T-helper 2 cell (primary cell): ENCODE measurements at places on chromosomes 7 and 10.
A peak's percentile ranks its signal among the peaks of the same experiment; 100 is the strongest.

DNA sequence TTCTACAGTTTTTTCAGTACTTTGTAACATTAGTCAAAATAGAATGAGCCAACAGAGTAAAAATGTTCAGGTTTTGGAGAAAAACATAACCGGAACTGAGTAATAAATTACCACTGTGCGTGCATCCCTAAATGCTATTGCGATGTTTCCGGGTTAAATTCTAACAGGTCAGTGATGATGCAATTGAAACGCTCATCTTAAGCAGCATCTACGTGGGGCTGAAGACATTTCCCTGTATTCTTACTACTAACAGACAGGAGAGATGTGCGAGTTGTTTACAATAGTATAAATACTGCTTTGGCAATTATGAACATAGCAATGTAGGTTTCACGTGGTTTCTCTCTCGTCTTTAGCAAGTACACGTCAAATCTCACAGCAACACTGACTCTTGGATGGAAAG is 149.4 kb downstream of the USP6NL start:
- no peak for DNase-seq

GRCh38 chr7:150448789-150449147 is 1.7 kb upstream of the GIMAP8 start:
- peak; percentile 79 for DNase-seq

GRCh38 chr10:117863771-117864170 is 183.0 kb downstream of the RAB11FIP2 start:
- DNase-seq = no peak

DNA sequence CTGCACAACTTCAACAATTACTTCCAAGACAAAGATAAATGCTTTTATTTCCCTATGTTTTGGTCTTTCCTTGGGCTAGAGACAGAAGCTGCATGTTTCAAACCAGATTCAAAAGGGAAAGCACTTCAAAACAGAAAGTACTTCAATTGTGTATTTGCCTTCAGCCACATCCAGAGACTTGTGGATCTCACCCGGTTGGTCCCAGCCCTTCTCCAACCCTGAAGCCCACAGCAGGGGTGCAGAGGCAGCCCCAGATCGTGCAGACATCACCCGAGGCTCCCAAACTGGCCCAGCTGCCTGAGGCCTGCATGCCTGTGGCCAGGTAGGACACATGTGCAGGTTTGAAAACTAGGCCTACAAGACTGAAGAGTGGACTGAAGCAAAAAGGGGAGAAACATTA is 80.8 kb downstream of the ALOX5 start:
- DNase-seq = no peak

DNA sequence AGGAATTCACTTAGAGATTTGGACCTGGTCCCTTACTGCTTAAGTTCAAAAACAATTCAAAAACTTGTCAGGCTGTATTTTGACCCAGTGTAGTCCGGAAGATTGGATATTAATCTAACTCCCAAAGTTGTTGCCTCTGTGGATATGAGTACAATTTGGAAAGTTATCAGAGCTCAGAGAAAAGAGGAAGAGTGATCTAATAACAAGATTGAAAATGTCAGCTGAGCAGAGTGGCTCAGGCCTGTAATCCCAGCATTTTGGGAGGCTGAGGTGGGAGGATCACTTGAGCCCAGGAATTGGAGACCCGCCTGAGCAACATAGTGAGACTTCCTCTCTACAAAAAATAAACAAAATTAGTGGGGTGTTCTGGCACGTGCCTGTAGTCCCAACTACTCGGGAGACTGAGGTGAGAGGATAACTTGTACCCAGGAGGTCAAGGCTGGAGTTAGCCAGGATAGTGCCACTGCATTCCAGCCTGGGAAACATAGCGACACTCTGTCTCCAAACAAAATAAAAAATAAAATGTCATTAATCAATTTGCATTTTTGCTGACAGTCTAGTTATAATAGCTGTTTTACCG is 3.2 kb upstream of the ASCC1 start:
- DNase-seq = no peak

GRCh38 chr10:113454341-113455061 is 98.4 kb upstream of the HABP2 start:
- DNase-seq = no peak

GRCh38 chr10:115871855-115872254 is 401.2 kb downstream of the GFRA1 start:
- no peak for DNase-seq

DNA sequence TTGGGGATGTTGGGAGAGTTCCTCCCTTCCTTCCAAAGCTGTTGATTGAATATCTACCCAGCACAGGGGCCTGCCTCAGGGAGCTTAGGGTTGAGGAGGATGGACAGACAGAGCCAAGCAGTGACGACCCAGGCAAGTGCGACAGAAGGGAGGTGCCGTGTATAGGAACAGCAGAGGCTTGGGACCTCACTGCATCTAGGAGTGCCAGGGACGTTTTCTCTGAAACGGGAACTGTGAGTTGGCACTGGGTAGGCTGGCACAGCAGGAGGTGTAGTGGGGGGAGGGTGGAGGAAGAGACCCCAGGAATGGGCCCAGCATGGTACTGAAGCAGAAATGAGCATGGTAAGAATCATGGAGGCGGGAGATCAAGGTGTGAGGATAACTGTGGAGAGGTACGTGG is 55.3 kb upstream of the MGMT start:
- DNase-seq = no peak

- no peak for DNase-seq
Observed at GRCh38 chr7:80530136-80530535, 18.3 kb upstream of the GNAT3 start.

DNA sequence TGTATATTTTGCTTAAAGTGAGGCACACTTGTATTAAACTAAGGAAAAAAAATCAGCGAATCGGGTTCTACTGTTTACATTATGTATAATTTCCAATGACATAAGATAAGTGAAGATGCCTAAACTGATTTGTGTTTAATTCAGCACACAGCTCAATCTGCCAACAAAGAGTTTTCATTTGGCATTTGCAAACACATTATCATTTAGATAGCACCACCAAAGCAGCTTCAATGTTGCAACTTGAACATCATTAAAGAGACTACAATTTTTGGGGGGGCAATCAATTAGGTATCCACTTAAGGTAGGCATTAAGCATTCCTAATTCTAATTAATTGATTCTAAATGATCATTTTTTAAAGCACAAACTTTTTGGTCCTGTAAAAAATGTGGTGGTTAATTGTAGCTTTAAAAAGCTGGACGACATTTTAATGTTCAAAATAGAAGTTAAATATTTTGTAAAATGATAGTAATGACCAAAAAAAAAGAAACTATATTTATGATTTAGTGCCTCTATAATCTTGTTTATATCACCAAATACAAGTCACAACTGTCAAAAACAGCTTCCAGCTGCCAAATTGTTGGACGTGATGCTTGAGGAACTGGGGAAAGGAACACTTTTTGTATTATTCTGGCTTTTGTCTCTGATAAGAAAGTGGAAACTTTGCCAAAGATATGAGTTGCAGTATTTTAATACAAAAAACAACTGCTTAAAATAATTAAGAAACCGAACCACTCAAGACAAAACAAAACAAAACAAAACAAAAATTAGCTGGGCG is 57.1 kb downstream of the CYCS start:
- no peak for DNase-seq

DNA sequence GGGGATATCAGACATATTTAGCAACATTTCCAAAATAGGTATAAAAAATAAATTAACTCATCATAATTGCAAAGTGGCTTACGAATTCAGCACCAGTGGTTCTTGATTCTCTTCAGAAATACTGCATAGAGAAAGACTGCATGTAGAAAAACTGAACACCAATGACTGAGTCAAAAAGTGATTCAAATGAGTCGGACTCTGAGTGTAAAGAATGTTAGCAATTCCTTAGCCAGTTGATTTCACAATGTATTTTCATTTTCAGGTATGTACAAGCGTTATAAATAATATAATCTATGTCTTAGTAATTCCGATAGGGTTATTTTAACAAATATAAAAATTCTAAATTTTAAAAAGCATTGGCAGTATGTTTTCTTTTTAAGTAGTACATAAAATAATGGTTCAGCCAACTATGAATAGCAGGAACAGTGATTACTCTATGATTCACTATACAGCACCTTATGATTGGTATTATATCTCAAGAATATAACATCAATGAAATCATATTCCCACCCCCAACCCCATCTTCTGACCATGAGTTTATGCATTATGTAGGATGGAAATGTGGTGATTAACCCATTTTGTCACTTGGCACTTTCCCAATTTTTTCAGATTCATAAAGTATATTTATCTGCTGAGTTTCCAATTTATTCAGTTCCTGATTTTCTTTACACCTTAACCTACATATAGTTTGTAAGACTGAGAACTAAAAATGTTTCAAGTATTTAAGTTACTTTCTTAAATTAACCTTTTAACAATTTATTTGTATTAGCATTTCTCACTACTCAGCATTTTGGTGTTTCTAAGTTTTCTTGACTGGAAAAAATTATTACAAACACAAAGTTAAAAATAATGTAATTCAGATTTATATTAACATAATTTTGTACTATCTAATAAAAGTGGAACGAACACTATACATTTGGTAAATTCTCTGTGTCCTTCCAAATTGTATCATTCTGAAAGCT is 33.9 kb downstream of the DNAJC1 start:
- no peak for DNase-seq

DNA sequence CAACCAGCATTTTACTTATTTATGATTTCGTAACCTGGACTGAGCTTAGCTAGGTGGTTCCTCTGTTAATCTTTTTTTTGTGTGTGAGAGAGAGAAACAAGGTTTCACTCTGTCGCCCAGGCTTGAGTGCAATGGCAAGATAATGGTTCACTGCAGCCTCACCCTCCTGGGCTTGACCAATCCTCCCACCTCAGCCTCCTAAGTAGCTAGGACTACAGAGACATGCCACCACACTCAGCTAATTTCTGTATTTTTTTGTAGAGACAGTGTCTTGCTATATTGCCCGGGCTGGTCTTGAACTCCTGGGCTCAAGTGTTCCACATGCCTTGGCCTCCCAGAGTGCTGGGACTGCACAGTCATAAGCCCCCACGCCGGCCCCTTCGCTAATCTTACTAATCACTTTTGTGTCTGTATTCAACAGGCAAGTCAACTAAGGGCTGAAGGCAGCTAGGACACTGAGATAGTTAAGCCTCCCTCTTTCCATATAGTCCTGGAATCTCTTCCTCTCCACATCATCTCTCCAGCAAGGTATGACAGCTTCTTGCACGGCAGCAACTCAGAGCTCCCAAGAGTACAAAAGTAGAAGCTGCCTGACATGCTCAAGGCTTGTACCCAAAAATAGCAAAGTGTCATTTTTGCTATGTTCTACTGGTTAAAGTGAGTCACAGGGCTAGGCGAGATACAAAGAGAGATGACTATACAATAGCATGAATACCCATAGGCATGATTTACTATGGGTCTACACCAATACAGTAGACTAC is 11.3 kb downstream of the KMT2C start:
- no peak for DNase-seq

DNA sequence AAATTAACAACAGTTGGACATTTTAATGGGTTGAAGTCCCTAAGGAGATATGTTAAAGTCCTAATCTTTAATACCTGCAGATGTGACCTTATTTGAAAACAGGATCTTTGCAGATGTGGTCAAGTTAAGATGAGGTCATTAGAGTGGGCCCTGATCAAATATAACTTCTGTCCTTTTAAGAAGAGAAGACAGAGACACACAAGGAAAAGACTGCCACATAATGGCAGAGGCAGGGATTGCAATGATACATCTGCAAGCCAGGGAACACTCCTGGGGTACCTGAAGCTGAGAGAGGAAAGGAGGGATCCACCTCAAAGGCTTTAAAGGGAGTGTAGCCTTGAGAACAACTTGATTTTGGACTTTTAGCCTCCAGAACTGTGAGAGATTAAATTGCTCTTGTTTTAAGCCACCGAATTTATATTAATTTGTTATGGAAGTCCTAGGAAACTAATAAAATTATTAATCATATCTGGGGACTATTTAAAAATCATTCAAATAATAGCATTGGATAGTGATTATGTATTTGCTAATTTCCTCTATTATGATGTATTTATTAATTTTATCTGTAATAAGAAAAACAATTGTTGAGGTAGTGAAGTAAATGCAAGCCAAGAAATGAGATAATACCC is 700.0 kb upstream of the PCDH15 start:
- DNase-seq = no peak

DNA sequence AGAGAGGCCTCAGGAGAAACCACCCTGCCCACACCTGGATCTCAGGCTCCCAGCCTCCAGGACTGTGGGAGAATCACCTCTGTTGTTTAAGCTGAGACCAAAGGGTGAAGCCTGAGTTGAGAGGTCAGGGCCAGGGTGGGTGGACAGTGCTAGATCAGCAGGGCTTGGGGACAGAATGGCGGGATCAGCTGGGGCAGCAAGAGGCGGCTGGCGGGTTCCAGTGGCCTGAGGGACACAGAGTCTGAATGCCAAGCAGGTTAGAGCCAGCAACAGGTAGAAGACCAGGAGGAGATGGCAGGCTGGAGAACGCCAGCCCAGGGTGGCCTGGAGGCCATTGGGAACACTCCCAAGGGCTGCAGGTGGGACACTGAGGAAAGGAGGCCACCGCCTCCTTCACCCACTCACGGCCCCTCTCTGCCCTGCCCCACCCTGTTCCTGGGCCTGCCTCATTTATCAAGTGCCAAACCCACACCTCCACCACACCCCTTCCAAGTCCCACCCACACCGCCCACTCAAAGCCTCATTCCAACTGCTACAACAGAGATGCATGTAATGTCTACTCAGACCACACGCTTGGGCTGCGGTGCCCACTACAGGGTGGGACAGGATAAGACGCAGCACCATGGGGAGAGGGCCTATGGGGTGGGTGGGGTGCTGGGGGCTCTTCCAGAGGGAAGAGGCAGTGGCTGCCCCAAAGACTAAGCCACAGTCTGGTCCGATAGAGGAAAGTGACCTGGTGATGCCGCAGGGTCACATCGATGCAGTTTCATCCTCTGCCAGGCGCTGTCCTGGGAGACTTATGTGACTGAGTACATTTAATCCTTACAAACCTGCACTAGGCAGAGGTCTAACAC is 173.9 kb downstream of the TNS3 start:
- DNase-seq = no peak

GRCh38 chr7:4882169-4883032 is 1.1 kb downstream of the RADIL start:
- no peak for DNase-seq

- no peak for DNase-seq
Observed at GRCh38 chr10:53361281-53361680, 588.7 kb upstream of the MBL2 start.

DNA sequence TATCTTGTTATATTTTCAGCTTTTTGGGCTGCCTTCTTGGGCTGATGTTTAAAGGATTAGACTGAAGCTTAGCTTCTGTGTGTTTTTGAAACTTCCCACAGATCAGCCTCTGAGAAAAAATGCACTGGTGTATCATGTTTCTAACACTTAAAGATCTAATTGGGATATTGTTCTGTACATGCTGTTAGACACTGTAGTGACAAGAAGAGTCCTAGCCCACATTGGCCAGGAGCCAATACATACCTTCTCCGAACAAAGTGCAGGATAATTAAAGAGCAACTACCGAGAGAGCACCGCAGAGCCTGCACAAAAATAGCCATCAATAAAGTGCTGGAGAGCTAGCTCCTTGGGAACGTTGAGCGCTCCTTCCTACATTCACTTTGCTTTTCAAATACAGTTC is 289.4 kb upstream of the SP8 start:
- no peak for DNase-seq
